ENCODE measurements at places on chromosomes 4 and X.

DNA sequence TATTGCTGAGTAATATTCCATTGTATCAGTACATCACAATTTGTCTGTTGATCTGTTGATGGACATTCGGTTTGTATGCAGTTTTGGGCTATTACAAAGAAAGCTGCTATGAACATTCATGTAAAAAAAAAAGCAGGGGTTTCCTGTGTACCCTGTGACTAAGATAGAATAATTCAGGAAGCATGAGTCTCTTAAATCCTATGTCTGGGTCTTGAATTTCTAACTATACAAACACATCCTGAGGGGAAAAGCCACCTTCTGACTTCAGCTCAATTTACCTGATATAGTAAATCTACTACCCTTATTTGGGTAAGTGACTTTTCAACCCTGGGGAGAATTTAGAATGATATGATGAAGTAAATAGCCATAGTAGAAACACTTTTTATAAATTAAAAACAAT lies 94.6 kb upstream of the FUNDC1 start:
- DNase-seq = no peak

GRCh38 chr4:52376132-52376704 lies 282.9 kb downstream of the USP46 start:
- no peak for DNase-seq

DNA sequence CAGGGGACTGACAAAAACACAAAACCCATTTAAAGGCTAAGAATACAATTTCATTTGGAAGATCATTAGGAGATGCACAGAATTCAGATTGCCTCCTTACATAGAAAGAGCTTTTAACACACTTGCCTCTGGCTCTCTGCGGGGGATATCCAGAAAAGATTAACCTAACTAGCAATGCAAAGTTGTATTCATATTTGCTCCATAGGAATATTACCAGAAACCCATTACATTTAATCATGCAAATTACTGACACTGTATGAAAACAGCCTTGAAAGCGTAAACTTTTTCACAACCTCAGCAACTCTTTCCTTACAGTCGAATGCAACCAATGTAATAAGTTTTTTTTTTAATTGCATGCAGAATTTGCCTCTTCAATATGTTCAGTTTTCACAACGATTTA lies 1087.3 kb upstream of the PRKX start:
- no peak for DNase-seq

- DNase-seq = no peak
These were observed 64.7 kb downstream of the NBDY start for GRCh38 chrX:56793521-56794320.

- DNase-seq = no peak
These were observed 380.5 kb downstream of the SH2D1A start for GRCh38 chrX:124726881-124727280.

GRCh38 chrX:137425273-137425902 lies 140.5 kb upstream of the ZIC3 start:
- no peak for DNase-seq

- DNase-seq = no peak
These were observed 31.5 kb downstream of the NOP14 start for GRCh38 chr4:2931512-2932301.

DNA sequence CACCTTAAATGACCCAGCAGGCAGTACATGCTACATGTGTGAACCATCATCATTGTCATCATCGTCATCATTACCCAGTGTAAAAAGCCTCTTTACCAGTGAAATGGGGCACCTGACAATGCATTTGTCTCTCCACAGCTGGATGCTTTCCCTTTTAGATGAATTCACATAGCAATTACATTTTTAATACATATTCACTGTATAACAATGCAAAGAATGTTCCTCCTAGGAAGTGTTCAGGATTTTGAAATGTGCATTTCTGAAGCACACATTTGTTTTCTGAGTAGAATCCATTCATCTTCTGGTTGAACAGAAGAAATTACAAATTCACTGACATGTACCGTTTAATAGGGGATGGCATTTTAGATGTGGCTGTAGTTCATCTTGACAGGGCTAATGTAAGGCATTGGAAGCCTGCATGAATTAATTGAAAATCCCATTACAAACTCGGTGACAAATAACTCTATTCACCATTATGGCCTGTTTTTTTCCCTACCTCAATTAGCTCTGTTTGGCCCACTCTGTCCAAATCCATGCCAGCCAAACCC lies 111.1 kb downstream of the SH3RF1 start:
- DNase-seq = no peak

- DNase-seq = no peak
These were observed 19.7 kb upstream of the AMELX start for GRCh38 chrX:11273544-11273943.

GRCh38 chr4:101355767-101356702 lies 8.7 kb upstream of the PPP3CA start:
- DNase-seq = no peak

DNA sequence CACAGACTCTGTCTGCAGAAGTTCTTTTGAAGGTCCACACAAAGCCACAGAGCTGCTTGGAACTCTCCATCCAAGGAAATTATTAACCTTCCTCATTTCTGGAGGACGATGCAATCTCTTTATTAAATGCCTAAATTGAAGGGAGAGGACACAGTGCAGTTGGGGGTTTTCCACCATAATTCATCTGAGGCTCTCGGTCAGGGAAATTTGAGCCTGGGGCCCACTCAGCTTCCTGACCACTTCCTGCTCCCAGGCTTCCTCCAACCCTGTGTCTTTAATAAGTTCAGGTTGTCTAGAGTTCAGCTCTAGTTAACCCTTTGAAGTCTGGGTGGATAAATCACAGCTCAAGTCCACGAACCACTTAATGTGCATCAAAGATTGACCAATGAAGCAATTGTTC lies 58.5 kb downstream of the PRPS1 start:
- DNase-seq = no peak

Data from stimulated activated CD8-positive, alpha-beta memory T cell treated with anti-CD3 and anti-CD28 coated beads, Interleukin-15, amount 100 ng/mL, for 24 hours (primary cell).